Stimulated activated CD8-positive, alpha-beta memory T cell treated with anti-CD3 and anti-CD28 coated beads, Interleukin-7, amount 100 ng/mL, for 1 hour (primary cell): ENCODE measurements at places on chromosomes 4 and X.

- no peak for DNase-seq
These were observed 356.8 kb downstream of the BMPR1B start for GRCh38 chr4:95114521-95114920.

DNA sequence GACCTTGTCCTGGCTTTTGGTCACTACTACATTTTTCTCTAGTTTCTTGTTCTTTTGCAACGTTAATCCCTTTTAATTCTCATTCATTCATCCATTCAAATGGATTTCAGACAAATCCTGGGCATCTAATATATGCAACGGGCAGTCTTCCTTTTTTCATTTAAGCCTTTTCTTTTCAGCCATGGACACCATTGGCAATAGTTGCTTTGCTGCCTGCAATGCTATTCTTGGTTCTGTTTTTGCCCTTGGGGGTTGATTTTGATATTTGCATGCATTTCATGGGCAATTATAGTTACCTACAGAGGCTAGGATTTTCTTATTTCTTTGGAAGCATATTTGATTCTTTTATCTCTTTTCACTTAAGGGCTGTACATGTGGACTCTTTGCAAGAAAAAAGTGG is 180.5 kb upstream of the ARX start:
- DNase-seq = no peak

- DNase-seq = no peak
These were observed 290.7 kb upstream of the PCDH18 start for GRCh38 chr4:137823007-137823406.

- no peak for DNase-seq
These were observed 167.8 kb downstream of the ZNF330 start for GRCh38 chr4:141388481-141388880.

- DNase-seq = no peak
These were observed 45.3 kb upstream of the RPS6KA3 start for GRCh38 chrX:20312018-20312417.

DNA sequence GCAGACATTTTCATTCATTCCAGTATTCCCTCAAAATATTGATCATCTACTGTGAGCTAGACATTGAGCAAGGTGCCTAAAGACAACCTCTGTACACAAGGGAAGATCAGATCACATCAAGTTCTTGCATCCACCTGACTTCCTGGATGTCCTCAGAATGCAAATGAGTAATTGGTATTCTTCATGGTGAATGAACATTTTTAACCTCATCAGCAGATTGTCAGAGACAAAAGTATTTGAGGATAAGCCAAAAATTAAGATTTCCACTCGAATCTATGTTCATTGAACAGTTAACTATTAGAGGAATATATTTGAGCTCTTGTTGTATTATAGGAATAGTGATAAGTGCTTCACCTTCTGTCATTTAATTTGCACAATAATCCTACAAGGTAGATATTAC is 1.3 kb downstream of the SMARCAD1 start:
- DNase-seq = no peak

DNA sequence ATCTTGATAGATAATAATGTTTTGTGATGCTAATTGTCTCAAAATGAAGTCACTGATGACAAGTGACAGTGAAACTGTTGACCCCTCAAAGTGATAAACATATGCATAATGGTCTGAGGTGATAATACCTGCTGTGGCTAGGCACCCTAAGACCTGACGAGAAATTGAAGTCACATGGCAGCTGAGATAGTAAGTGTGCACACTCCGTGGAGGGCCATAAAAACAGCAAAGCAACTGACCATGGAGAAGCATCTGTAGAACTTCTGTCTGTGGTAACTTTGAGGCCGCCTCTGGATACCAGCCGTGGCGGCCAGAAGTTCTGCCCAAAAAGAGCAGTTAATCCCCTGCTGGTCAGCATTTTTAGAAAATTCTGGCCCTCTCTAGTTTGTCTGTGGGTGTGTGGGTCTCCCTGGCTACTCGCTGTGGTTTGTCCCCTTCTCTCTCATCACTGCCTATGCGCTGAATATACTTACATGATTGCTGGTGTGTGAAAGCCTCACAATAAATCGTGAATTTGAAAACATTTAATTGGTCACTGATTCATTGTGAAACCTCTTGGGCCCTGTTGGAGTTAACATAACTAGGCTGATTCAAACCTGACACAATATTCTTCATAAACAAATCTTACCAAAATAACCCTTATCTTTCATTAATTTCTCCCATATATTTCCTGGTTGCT is 50.6 kb downstream of the CCDC149 start:
- DNase-seq = no peak

- DNase-seq = no peak
These were observed 6.7 kb upstream of the USP11 start for GRCh38 chrX:47226071-47226470.

DNA sequence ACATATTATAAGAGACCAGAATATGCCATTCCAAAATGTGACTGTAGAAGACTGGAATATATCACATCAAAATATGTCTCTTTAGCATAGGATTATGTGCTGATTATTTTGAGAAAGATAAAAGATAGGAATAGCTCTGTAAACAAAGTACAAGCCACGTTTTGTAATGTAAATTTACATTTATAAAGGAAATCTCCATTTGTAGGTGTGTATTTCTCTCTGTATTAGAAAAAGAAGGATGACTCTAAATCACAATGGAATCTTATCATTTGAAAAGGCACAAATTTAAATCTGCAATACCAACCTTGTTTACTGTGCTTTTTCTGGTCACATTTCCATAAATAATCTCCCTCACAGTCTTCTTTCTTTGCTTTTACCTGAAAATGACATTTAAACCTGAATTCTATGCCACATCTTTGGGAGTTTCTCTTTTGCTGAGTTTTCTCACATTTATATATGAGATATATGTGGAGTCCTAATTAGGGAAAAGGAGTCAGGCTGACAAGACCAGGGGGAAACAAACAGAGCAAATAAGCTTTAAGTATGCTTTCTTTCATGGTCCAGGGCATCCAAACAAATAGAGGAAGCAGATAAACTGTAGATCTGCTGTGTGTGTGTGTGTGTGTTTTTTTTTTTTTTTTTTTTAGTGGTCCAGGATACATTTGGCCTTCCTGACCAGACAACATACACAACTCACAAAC is 244.0 kb downstream of the CPXCR1 start:
- no peak for DNase-seq

DNA sequence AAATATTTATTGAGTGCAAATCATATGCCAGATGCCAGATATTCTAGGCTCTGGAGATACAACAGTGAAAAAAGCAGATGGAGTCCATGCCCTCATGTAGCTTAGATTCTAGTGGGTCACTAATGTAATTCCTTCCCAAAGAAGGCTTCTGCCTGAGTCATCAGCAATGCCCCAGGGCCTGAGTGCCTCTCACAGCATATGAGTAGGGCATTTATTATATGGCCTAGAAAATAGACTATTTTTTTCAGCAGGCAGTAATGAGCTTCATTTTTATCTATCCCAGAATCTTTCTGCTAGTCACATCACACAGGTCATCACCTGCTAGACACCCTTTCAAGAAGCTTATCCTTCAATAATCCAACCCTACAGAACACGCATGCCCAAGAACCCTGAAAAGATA is 22.3 kb downstream of the TMEM31 start:
- DNase-seq = no peak

DNA sequence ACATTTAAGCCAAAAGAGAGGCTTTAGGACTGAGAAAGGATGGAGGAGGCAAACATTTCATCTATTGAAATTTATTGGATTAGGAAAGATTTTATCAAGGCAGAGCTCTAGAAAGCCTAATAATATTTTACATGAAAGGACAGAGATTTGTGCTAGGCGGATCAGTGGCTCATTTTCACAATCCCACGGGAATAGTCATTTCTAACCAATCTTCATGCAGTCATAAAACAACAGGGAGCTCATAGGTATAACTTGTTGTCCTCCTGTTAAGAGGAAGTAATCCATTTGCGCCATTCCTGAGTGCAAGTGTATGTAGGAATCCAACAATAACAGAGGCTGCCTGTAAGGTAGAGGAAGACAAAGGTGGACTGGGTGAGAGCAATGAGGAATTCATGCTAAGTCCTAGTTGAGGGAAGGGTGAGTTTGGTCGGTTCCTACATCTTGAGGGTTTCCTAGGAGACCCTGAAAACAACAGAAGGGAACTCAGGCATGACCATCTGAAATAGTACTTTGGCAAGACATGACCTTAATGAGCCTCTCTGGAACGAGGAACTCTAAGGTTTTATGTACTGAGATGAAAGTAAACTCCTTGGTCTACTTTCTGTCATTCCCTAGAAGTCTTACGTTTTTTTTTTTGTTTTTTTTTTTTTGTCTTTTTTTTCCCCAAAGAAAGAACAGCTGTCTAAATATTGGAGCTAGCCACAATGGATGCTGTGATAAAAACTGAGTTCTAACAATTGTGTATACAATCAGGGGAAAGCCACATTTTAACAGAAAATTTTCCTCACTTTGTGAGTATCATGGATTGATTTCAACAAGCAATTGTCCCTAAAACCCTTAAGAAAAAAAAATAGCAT is 89.7 kb downstream of the GEMIN8 start:
- DNase-seq = no peak

DNA sequence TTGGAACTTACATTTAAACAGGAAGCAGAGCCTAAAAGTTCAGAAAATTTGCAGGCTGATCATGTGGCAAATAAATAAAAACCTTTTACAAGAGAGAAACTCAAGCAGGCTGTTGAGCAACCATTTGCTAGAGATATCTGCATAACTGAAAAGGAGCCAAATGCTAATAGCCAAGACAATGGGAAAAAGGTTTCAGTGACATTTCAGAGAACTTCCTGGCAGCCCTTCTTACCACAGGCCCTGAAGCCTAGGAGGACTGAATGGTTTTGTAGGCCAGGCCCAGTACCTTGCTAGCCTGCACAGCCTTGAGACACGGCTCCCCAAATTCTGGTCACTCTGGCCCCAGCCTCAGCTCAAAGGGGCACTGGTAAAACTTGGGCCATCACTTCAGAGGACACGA is 945.1 kb downstream of the ADGRL3 start:
- DNase-seq = no peak

GRCh38 chr4:14196131-14196530 is 568.6 kb upstream of the BOD1L1 start:
- no peak for DNase-seq

DNA sequence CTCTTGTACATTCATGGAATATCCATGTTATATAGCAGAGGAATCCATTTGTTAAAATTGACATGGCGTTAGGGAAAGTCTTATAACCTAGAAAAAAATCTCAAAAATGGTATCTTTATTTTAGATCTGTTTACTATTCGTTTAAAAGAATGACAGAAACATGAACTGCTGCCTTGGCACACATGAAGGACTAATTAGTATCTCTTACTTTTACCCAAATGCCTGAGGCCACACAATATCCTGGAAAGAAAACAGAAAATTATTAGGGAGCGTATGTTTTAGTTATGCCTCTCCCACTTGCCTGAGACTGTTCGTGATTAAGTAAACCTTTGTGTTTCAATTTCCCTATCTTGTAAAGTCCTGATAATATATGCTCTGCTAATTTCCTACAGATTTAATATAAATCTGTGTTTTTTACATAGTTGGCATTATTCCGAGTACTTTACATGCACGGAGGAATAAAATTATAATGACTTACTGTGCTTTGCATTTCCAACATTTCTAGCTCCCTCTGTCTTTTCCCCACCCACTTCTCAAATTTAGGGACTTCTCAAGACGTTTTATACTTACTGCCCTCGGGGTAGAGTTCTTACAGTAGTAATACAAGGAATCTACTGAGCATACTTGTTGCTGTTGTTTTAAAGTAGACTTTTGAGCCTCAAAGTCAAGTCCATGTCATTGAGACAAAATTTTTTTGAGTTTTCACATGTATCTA is 147.3 kb downstream of the VEGFC start:
- no peak for DNase-seq

- no peak for DNase-seq
These were observed 293.6 kb upstream of the NDST3 start for GRCh38 chr4:117740736-117741135.

DNA sequence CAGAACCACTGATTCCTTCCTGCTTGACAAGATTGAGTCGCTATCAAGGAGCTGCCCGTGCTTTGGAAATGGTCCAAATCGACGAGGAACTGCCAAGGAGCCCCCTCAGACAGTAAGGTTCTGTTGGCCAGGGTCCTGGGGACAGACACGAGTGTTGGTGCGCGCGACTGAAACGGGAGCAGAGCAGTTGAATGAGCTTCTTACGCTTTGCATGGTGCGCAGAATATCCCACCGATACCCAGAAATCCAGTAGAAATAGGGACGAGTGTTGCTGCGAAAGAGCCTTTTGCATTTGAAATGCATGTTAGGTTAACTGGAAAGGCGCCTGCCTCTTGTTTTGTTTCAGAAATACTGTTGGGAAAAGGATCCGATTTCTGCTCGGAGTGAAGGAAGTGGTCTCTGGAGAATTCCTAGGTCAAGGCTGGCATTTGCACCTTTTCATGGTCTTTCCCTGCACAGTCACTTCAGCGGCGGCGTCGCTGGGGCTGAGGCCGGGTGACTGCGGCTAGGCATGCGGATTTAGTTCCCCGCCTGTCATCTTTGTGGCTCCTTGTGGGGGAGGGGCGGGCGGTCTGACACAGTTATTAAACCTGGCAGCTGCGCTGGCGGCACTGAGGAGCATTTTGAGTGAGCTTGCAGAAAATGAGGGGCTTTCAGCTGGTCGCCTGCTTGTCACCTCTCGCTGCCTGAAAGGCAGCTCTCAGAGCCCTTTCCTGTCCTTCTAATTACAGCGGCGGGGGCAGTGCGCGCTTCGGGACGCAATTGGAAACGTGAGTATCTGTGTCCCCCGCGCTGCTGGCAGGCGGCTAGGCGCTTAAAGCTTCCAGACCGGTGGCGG is 51.5 kb upstream of the TRIM2 start:
- DNase-seq = no peak

DNA sequence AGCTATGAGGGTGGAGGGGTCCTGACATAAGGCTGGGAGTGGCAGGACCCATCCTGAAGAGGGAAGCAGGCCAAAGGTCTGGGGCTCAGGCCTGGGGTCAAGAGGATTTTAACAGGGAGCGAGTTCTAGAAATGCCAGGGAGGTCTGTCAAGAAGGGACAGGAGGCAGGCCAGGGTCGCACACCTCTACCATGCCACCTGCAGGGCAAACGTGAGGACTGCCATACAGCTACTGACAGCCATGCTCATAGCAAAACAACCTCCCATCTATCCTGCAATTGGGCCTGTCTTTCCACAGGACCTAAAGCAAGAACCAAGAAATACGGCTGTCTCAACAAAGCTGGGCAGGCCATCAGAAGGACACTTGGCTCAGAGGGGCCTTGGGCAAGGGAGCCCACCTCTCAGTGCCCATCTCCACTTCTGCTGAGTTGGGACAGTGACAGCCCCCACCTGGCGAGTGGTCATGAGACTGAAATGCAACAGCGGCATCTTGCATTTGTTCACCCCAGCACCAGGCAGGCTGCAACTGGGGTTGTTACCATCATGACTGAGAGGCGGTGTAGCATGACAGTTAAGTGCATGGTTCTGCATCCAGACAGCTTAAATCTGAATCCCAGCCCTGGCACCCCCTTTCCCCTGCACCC is 92.7 kb downstream of the WFS1 start:
- no peak for DNase-seq
